ENCODE measurements at places on chromosomes 16 and 17.

DNA sequence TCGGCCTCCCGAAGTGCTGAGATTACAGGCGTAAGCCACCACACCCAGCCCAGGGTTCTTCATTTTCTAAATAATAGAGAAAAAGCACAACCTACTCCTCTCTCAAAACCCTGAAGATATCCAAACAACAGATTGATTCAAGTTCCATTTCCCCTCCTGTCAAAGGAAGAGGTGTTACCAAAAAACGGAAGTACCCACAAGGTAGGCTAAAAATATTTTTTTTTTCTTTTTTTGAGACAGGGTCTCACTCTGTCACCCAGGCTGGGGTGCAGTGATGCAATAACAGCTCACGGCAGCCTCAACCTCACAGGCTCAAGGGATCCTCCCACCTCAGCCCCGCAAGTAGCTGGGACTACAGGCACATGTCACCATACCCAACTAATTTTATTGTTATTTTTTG lies 18.9 kb downstream of the UTP6 start:
- H3K36me3 ChIP-seq, result peaks cover 16% of the 10 kb centered on the region
- no peak overlapping the region for H3K4me3 ChIP-seq

GRCh38 chr16:9260666-9261065 lies 169.2 kb downstream of the HAPSTR1 start:
- no peaks in the 10 kb centered on the region for H3K36me3 ChIP-seq
- H3K4me1 ChIP-seq, result peaks cover 4% of the 10 kb centered on the region
- H3K4me3 ChIP-seq, result no peak overlapping the region
- H3K27me3 ChIP-seq, result peaks cover 11% of the 10 kb centered on the region

DNA sequence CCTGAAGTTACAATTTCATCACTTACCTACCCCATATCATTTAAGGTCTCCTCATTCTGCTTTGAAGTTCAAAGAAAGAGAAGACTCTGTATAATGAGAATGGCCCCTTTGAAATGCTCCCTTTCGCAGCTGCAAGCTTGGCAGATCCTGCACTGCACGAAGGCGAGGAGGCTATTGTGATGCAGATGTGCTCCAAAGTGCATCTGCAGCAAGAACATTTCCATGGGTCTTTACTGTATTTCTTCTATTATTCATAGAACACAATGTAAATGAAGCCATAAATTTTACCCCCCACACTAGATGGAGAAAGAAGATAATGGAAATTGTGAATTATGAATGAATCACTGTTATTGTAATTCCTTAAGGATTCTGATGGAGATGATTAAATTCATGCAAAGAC lies 178.7 kb downstream of the CHD9NB start:
- DNase-seq, result no peak
- H3K27me3 ChIP-seq, result no peaks in the 10 kb centered on the region
- H3K4me3 ChIP-seq, result no peak overlapping the region
- H3K27ac ChIP-seq, result no peak overlapping the region
- H3K36me3 ChIP-seq, result no peaks in the 10 kb centered on the region

- no peaks in the 10 kb centered on the region for H3K4me1 ChIP-seq
- H3K36me3 ChIP-seq, result no peaks in the 10 kb centered on the region
- no peak overlapping the region for H3K4me3 ChIP-seq
- no peak overlapping the region for H3K27ac ChIP-seq
- no peak for DNase-seq
Observed at GRCh38 chr17:63150994-63151464, 185.0 kb downstream of the TANC2 start.

- H3K4me1 ChIP-seq, result no peaks in the 10 kb centered on the region
- no peaks in the 10 kb centered on the region for H3K27me3 ChIP-seq
- DNase-seq, result no peak
- H3K36me3 ChIP-seq, result no peaks in the 10 kb centered on the region
- H3K27ac ChIP-seq, result no peak overlapping the region
Observed at GRCh38 chr17:71600137-71600789, 520.6 kb upstream of the SOX9 start.

GRCh38 chr17:47720754-47721533 lies 12.1 kb upstream of the TBX21 start:
- H3K4me1 ChIP-seq, result peaks cover 94% of the 10 kb centered on the region
- DNase-seq, result peak; percentile 99
- no peaks in the 10 kb centered on the region for H3K36me3 ChIP-seq
- H3K4me3 ChIP-seq, result peak overlapping the region; percentile 89

- H3K4me1 ChIP-seq, result no peaks in the 10 kb centered on the region
- no peaks in the 10 kb centered on the region for H3K36me3 ChIP-seq
- peak; percentile 34 for DNase-seq
- no peaks in the 10 kb centered on the region for H3K27me3 ChIP-seq
- no peak overlapping the region for H3K4me3 ChIP-seq
Observed at GRCh38 chr16:85401917-85402766, 211.0 kb upstream of the GSE1 start.

GRCh38 chr17:6454495-6455320 lies 10.5 kb downstream of the PIMREG start:
- peaks cover 5% of the 10 kb centered on the region for H3K27me3 ChIP-seq
- H3K4me3 ChIP-seq, result peak overlapping the region; percentile 20
- DNase-seq, result peak; percentile 53
- no peak overlapping the region for H3K27ac ChIP-seq
- no peaks in the 10 kb centered on the region for H3K36me3 ChIP-seq
- peaks cover 25% of the 10 kb centered on the region for H3K4me1 ChIP-seq

DNA sequence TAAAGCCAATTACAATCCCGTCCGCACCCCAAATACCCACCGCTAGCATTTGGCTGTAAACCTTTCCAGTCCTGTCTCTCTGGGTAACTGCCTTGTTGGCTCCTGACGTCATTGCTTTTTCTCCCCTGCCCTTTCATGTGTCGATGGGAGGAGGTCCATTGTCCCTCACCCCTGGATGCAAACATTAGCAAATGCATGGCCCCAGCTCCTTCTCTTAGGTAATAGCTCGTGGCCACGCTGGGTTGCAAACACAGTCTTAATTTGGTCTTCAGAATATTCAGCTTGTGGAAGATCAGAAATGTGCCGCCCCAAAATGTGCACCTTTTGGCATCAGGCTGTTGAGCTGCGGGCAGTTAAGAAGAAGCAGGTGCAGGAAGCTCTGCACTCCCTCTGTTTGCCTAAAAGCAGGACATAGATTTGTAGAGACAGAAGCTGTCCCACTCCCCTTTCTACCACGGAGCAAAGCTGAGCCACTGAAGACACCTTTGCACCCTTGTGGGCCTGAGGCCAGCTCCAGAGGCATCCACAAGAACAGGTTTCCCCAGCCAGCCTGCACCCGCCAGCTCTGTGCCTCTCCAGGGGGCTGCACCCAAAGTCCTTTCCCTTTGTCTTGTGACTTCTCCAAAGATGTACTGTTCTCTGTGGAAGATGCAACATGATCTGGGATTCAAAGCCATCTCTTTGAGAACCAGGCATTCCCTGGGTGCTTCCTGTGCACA lies 127.3 kb downstream of the MGAT5B start:
- no peaks in the 10 kb centered on the region for H3K36me3 ChIP-seq
- no peak for DNase-seq
- H3K27me3 ChIP-seq, result no peaks in the 10 kb centered on the region
- no peak overlapping the region for H3K4me3 ChIP-seq
- H3K4me1 ChIP-seq, result peaks cover 20% of the 10 kb centered on the region

- H3K36me3 ChIP-seq, result no peaks in the 10 kb centered on the region
Observed at GRCh38 chr17:44146375-44147346, 4.9 kb downstream of the HROB start.

DNA sequence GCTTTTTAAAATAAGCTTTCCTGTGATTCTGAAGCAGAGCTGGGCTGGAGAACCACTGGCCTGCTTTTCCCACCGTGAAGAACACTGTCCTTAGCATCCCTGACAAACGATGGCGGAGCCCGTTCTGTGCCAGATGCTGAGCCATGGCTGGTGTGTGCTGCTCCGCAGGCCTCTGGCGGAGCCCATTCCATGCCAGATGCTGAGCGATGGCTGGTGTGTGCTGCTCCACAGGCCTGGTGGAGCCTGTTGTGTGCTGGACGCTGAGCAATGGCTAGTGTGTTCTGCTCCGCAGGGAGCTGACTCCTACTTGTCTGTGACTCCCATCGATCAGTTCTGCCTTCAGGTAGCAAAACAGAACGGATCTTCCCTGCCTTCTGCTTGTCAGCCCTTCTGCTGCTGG lies 4.3 kb downstream of the ENDOV start:
- peaks cover 5% of the 10 kb centered on the region for H3K36me3 ChIP-seq
- no peak overlapping the region for H3K27ac ChIP-seq
- DNase-seq, result no peak
- H3K27me3 ChIP-seq, result peaks cover 2% of the 10 kb centered on the region
- H3K4me3 ChIP-seq, result no peak overlapping the region

- peaks cover 9% of the 10 kb centered on the region for H3K36me3 ChIP-seq
- no peaks in the 10 kb centered on the region for H3K27me3 ChIP-seq
- DNase-seq, result no peak
- peaks cover 5% of the 10 kb centered on the region for H3K4me1 ChIP-seq
- no peak overlapping the region for H3K4me3 ChIP-seq
- H3K27ac ChIP-seq, result no peak overlapping the region
Observed at GRCh38 chr17:37098910-37099664, 150.3 kb downstream of the AATF start.

GRCh38 chr17:48002266-48002915 lies 31.5 kb downstream of the CDK5RAP3 start:
- no peak for DNase-seq
- no peak overlapping the region for H3K4me3 ChIP-seq
- H3K27ac ChIP-seq, result no peak overlapping the region

DNA sequence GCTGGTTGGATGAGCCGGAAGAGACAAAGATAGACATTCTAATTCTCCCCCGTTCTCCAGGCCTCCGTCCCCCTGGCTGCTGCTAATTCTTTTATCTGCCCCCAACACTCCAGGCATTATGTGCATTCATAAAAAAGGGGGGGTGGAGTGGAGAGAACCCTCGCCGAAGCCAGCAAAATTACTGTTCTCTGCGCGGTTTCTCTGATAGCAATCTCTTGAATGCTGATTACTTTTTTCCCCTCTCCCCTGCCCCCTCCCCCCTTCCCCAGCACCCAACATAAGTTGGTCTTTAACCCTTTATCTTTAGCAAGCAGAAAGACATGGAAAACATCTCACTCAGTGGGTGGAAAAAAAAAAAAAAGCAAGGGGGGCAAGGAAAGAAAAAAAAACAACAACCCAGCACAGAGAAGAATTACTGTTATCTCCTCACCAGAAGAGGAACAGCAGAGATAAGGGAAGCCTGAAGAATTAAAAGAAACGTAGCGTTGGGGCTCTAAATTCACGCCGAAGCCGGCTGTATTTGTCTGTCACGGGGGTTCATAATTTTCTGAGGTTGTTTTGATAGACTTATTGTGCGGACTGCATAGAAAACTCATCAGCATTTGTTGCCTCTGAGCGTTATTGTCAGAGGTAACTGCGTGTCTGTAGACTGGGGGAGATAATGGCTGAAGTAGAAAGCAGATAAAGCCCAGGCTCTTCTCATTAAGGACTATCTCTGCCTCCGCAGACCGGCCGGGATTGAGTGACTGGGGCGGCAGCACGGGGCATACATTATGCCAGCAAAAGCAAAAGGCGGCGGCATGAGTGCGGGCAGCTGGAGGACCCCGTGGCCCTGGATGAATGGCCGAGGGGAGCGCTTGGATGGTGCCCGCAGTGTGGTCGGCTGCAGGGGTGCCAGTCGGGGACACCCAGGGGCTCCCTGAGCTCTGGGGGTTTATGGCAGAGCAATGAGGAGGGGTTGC lies 126.9 kb downstream of the MRM1 start:
- no peaks in the 10 kb centered on the region for H3K36me3 ChIP-seq
- no peak for DNase-seq
- H3K4me1 ChIP-seq, result peaks cover 38% of the 10 kb centered on the region
- H3K27ac ChIP-seq, result no peak overlapping the region

DNA sequence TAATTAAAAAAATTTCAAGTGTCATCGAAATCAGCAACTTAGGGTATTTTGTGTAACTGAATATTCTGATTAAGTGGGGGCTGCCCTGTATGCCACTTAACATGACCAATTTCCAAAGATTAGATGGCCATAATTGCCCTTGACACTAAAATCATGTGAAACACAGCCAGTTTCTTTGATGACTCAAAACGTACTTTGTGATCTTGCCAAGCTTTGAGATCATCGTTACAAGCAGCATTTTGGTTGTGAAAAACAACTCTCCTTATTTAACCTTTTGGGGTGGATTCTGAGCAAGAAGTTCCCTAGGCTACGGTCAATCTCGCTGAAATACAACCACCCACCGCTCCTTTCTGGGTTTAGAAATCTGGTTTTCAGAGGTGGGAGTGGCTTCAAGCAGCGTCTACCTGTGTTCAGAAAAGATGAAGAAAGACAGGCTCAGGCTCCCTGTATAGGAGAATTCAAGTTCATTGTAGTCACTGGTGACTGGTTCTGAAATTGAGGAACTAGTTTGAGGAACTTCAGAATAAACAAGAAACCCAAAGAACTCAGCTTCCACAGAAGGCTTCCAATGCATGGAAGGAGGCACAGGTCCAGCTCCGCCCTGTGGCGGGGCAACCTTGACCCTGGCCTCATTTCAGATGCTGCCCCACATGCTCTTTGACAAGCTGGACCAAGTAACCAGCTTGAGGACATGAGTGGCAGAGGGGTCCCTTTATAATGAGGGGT lies 9.4 kb downstream of the MAP3K14 start:
- peak overlapping the region; percentile 52 for H3K4me3 ChIP-seq
- DNase-seq, result no peak
- peaks cover 74% of the 10 kb centered on the region for H3K4me1 ChIP-seq
- peak overlapping the region; percentile 96 for H3K27ac ChIP-seq
- H3K36me3 ChIP-seq, result peaks cover 11% of the 10 kb centered on the region
- no peaks in the 10 kb centered on the region for H3K27me3 ChIP-seq

- H3K4me3 ChIP-seq, result no peak overlapping the region
- H3K4me1 ChIP-seq, result peaks cover 4% of the 10 kb centered on the region
- no peak for DNase-seq
Observed at GRCh38 chr16:70657956-70658355, 11.6 kb downstream of the IL34 start.

- peak overlapping the region; percentile 10 for H3K4me3 ChIP-seq
- no peaks in the 10 kb centered on the region for H3K27me3 ChIP-seq
Observed at GRCh38 chr16:58027161-58027915, 1.8 kb downstream of the MMP15 start.

- no peak for DNase-seq
- no peaks in the 10 kb centered on the region for H3K4me1 ChIP-seq
- H3K36me3 ChIP-seq, result no peaks in the 10 kb centered on the region
- H3K27ac ChIP-seq, result no peak overlapping the region
- H3K4me3 ChIP-seq, result no peak overlapping the region
Observed at GRCh38 chr16:75913958-75914357, 187.7 kb upstream of the CPHXL start.

DNA sequence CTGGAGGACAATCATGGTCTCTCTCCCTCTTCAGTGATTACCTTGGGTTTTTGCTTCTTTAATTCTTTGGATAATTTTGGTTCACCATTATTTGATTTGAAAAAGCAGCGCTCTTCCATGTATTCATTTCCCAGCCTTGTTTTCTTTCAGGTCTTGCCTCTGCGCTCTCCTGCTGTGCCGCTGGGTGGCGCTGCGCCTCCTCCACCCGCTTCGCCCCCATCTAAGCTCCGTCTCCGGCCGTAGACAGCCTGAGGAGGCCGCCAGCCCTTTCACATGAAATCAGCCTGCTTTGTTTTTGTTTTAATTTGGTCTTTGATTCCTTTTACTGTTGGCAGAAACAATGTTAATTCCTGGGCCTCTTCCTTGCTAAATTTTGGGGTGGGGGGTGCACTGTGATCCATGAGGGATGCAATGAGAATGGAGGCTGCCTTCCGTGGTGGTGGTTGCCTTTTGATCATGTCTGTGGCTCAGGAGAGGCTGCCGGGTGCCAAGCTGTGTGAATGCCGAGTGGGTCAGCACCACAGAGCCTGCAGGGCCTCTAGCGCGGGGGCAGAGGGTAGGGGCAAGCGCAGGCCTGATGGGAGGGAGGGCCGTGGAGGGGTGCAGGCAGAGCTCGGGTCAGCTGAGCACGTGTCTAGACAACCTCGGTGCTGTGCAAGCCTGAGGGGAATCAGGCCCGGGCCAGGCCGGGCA lies 64.1 kb downstream of the PLD6 start:
- no peaks in the 10 kb centered on the region for H3K27me3 ChIP-seq
- no peaks in the 10 kb centered on the region for H3K36me3 ChIP-seq
- no peak overlapping the region for H3K27ac ChIP-seq
- no peak overlapping the region for H3K4me3 ChIP-seq

Data from natural killer cell treated with Interleukin-12 subunit alpha and Interleukin-12 subunit beta and Interleukin-15 and Interleukin-18, amount 100 ng/mL, for 72 hours (primary cell).